ENCODE measurements at places on chromosomes 1 and 21.
A peak's percentile ranks its signal among the peaks of the same experiment; 100 is the strongest.

DNA sequence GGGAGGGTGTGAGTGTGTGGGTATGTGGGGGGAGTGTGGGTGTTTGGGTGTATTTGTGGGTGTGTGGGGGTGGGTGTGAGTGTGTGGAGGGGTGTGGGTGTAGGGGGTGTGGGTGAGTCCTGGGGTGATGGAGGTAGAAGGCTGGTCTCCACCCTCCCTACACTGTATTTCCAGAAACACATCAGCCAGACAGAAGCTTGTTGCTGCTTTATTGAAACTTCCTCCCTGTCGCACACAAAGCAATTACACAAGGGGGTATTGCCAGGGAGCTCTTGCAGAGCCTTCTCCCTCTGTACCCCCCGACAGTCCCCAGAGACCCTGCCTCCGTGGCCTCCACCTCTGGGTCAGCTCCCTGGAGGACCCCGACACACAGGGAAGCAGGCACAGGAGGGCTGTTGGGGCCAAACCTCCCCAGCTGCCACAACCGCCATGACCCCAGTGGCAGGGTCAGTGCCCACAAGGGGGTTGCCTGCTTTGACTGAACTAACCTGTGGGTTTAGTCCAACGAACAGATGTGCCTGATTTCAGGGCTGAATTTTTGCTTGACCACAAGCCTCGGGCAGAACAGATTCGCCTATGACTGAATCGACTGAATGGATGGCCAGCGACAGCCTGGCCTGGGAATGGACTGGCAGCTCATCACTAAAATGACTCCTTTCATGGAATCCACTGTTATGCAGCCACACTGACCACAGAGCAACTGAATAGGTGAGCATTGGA, 9.1 kb upstream of the MATN1 start:
- no peak for DNase-seq

GRCh38 chr1:22781483-22781882, 70.8 kb downstream of the EPHB2 start:
- no peak for DNase-seq

DNA sequence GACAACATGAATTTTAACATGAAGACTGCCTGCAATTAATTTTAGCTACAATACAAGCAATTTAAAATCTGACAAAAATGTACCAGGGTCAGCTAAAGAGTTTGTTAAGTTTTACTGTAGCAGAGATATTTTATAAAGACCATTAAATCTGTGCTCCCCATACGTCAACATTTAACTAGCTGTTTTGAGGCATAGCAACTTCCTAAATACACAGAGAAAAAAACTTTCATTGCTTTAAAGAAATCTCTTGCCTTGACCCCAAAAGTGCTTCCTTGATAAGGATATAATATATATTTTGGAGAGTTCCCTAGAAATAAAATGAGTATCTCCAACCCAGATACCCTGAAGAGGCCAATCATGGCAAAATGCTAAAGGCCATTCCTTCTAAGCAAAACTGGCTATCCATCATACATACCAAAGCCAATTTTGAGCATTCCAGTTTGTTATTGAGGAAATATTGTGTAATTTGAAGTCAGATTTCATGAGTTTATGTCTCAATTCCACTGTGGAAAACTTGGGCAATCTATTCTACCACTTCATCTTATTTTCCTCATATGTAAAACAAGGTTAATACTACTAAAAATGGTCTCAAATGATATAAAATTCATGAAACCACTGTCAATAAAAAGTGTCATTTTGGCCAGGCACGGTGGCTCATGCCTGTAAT, 19.1 kb downstream of the ASPM start:
- DNase-seq = peak; percentile 49

GRCh38 chr1:80633947-80634706, 1166.6 kb upstream of the ADGRL2 start:
- DNase-seq = no peak

GRCh38 chr1:85577419-85578320, 2.9 kb upstream of the CCN1 start:
- DNase-seq = no peak

GRCh38 chr1:236552096-236552495, 28.3 kb downstream of the LGALS8 start:
- DNase-seq = no peak

DNA sequence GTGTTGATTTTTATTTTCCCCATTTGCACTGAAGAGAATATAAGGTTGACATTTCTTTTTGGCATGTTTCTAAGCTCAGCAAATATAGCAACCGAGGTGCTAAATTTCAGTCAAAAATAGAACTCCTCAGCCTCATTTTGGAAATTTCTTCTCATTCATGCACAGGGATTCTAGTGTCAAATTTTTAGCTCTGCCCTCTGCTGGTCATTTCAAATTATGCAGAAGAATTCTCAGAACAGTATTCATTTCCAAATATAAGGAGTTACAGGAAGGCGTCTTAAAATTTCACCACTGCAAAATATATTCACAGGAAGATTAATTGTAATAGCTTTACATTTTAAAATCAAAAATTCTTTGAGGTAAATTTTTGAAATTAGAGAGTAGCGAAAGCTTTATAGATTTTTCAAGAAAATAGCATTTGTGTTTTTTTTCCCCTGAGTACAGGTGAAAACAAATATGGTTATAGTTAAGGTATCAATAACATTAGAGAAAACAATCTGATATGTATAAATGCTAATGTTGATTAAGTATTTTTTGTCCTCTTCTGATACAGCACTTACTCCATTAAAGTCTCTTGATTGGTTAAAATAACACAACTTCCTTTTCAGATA, 57.9 kb downstream of the FMN2 start:
- DNase-seq = peak; percentile 60

- no peak for DNase-seq
Observed at GRCh38 chr1:92538413-92539061, 51.8 kb upstream of the GFI1 start.

GRCh38 chr1:65066766-65067490, 81.1 kb upstream of the AK4 start:
- peak; percentile 65 for DNase-seq

Measured in fibroblast of skin of scalp (primary cell).